NCI-H226 (cell line): ENCODE measurements at places on chromosomes 16 and 17.

- peak; percentile 51 for DNase-seq
These were observed 738 bp upstream of the XPO6 start for GRCh38 chr16:28212532-28212873.

- DNase-seq = no peak
These were observed 29.3 kb downstream of the ALDH3A2 start for GRCh38 chr17:19677736-19678379.

DNA sequence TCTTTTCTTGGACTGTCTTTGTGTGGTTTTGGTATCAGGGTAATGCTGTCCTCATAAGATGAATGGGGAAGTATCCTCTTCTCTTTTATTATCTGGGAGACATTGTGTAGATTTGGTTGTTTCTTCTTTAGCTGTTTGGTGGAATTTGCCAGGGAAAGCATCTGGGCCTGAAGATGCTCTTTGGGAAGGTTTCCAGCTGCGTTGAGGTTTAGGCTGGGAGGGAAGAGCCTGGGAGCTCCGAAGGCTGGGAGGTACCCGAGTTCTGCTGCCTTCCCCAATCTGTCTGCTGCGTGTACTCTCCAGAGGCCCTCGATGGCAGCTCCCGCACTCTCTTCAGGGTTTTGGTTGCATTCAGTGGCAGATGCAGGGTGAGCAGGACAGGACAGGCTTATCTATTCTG lies 25.6 kb upstream of the CRISPLD2 start:
- DNase-seq = no peak

DNA sequence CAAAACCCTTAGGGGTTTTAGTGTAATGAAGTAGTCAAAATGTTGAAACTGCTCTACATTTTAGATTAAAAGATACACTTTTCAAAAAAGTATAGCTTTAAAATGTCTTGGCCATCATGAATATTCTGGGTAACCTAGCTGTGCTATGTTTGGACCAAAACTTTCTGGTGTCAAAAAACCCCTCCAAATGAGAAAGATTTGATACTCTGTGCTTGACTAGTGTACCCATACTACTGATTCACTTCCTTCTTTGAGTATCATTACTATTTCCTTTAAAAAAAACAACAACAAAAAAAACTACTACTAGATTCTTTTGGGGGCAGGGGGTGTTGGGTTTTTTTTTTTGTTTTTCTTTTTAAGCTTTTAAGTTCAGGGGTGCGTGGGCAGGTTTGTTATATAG lies 37.3 kb downstream of the PTRH2 start:
- no peak for DNase-seq

DNA sequence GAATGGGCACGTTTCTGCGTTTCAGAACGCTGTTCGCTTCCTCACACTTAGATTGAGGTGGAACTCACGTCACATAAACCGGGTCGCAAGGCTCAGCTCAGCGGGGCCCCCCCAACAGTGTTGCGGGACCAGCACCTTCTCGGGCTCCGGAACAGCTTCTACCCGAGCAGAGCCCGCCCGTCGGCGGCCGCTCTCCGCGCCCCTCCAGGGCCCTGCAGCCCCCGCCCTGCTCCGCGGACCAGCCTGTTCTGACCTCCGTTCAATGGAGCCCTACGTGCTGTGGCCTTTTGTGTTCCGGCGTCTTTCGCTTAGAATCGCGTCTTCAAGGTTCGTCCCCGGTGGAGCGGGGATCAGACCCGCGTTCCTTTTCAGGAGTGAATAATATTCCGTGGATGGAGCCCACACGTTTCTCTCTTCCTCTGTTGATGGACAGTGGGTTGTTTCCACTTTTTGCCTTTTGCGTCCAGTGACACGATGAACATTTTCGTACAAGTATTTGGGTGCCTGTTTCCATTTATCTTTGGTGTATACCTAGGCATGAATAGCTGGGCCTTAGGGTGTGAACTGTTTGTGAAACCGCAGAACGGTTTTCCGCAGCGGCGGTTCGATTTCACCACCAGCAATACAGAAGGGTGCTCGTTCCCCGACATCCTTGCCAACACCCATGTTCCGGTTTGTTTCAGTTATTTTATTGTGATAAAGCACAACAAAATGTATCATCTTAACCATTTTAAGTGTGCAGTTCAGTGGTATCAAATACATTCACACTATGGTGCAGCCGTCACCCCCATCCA lies 2.3 kb upstream of the SLC22A31 start:
- no peak for DNase-seq

- DNase-seq = no peak
These were observed 168.8 kb downstream of the AATF start for GRCh38 chr17:37117373-37118142.

DNA sequence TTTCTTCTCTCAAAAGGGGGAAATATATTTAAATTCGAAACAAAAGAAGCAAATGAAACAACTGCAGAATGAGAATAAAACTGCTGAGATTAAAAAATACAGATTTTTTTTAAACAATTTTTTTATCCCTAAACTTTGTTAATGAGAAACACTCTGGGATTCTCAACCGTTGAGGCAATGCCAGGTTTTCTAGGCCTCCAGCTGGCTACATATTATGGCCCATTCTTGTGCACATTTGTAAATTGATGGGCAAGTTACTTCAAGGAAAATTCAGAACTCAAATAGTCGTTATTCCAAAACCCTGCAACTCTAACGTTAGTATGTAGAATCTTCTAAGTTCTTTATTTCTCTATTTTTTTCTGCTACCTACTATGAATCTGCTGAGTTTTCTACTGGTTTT lies 239.3 kb upstream of the WSCD1 start:
- DNase-seq = no peak

DNA sequence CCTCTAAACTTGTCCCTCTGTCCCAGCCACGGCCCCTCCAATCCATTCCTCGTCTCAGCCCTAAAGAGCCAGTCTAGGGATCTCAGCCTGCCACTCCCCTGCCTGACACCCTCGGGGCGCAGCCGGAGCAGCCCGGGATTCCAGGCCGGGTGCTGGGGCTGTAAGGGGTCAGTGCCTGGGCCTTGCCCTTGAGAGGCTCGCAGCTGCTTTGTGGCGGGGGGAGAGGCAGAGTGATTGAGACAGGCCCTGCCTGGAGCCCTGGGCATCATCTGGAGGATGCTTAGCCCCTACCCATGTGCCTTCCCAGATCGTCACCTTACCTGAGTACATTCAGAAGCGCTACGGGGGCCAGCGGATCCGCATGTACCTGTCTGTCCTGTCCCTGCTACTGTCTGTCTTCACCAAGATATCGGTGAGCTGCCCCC lies 8.3 kb downstream of the SLC5A10 start:
- DNase-seq = no peak

DNA sequence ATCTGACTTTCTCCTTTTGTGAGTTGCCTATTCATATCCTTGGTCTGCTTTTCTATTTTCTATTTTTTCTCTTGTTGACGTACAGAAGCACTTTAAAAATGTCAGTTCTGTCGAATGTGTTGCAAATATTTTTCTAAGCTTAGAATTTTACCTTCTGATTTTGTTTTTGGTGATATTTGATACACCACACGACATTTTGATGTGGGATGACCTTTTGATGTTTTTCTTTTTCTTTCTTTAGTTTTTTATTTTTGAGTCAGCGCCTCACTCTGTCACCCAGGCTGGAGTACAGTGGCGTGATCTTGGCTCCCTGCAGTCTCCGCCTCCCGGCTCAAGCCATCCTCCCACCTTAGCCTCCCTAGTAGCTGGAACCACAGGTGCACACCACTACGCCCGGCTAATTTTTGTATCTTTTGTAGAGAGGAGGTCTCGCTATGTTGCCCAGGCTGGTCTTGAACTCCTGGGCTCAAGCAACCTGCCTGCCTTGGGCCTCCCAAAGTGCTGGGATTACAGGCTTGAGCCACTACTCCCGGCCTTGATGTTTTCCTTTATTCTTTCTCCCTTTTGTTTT lies 39.6 kb downstream of the WSB1 start:
- DNase-seq = no peak

GRCh38 chr17:70498631-70499030 lies 329.3 kb downstream of the KCNJ2 start:
- no peak for DNase-seq

GRCh38 chr16:88477631-88478519 lies 24.8 kb downstream of the ZFPM1 start:
- DNase-seq = no peak

- DNase-seq = no peak
These were observed 4.4 kb upstream of the MTSS2 start for GRCh38 chr16:70689970-70690891.

- no peak for DNase-seq
These were observed 575.9 kb downstream of the WWOX start for GRCh38 chr16:78675312-78675711.

DNA sequence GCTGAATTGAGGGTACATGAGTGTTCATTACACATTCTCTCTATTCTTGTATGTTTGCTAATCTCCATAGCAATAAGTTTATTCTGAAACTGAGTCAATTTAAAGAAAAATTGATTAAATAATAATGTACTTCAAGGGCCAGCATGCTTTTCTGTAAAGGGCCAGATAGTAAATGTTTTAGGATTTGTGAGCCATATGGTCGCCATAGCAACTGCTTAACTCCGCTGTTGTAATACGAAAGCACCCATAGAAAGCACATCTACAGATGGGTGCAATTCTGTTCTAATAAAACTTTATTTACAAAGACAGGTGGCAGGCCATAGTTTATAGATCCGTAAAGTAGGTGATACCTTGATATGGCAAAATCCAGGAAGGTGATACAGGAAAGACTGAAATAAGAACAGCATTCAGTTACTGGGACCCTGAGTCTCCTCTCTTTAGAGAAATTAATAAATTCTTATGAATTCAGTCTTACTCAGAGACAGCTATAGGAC lies 36.6 kb downstream of the GRIN2A start:
- DNase-seq = no peak

GRCh38 chr17:69473841-69474831 lies 59.6 kb downstream of the MAP2K6 start:
- no peak for DNase-seq

DNA sequence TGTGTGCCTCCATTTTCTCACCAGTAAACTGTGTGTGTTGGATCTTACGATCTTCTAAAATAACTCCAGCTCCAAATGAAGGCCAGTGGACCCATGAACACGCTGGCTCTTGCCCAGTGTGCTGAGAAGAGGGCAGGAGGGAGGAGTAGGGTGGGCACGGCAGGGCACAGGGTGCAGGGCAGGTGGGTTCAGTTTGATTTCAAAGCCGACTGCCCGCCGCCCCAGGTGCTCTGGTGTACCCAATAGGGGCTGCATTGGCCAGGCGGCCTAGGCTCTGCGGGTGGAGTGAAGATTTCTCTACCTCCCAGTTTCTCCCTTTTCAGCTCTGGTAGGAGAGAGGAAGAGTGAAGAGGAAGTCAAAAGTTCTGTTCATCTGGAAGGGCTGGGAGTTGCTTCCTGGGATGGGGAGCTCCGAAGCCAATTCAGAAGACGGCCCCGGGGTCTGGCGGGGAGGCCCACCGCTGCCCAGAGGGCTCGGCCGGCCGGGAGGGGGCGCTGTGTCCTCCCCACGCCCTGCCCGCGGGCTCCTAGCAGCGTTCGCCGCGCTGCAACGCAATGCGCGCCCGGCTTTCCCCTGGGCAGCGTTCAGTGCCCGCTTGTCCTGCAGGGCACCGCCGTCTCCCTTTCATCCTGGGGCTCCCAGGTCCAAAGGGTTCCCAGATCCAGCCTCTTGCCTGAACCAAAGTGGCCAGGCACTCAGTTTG lies 1.1 kb upstream of the CRHR1 start:
- no peak for DNase-seq

GRCh38 chr17:77493238-77493820 lies 352.6 kb downstream of the SEC14L1 start:
- DNase-seq = no peak

DNA sequence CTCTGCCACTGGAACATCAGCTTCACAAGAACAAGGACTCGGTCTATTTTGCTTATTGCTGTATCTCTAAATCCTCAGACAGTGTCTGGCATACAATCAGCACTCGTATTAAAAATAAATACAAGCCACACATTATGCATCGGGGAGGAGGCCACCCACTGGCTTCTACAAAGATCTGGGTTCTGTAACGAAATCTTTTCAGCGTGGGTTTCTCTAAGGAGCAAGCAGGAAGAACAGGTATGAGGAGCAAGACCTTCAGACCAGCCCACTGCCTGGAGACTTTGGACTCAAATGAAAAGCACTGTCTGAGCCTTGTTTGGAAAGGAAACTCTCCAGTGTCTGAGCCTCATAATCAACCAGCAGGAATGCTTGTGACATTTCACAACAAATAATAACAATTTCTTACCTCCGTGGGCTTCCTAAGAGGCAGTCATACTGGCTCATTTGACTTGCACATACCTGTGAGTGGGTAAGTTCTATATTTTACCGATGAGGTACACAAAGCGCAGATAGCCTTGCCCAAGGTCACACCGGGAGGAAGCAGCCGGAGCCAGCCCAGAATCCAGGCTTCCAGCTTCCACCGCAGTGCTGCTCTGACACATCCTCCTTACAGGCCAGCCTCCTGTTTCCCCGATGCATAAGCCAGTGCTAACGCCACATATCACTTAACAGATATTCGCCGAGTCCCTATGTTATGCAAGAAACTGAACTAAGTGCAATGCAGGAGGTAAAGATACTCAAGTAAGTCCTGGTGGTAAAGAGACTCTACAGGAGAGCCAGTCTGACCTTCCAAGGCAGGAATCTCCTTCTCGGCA lies 118.6 kb upstream of the TNRC6C start:
- DNase-seq = no peak

- DNase-seq = no peak
These were observed 44.1 kb upstream of the STH start for GRCh38 chr17:45954914-45955313.

DNA sequence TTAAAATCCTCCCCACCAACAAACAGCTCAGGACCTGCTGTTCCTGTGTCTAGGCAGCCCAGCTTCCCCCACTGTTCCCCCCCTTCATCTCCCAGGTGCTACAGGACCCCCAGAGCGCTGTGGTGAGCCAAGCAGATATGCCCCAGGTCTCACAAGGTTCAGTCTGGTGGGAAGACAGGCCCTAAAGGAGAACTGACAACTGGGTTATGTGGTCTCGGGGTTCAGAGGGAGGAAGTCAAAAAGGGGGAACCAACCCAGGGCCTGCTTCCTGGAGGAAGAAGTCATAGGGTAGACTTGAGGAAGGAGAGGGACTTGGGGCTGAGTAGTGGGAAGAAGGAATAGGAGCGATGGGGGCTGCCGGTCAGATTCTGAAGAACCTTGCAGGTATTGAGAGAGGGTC lies 2.6 kb downstream of the RIPOR1 start:
- no peak for DNase-seq

- DNase-seq = no peak
These were observed 1002.3 kb upstream of the CDH8 start for GRCh38 chr16:63038397-63039106.

- DNase-seq = no peak
These were observed 26.2 kb upstream of the SSTR2 start for GRCh38 chr17:73138541-73139138.

DNA sequence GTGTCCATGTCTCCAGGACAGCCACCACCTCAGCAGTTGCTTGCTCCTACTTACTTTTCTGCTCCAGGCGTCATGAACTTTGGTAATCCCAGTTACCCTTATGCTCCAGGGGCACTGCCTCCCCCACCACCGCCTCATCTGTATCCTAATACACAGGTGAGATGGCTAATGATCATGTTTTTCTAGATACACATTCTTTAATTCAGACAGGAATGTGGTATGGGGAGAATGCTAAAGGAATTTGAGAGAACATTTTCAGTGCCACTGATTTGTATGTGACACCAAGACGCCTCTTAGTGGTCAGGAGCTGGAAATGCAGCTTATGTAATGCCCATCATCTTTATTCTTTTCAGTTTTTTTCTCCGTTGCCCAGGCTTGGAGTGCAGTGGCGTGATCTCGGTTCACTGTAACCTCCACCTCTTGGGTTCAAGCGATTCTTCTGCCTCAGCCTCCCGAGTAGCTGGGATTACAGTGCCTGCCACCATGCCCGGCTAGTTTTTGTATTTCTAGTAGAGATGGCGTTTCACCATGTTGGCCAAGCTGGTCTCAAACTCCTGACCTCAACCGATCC lies 8.9 kb upstream of the RAPGEFL1 start:
- peak; percentile 41 for DNase-seq

- DNase-seq = no peak
These were observed 1.0 kb upstream of the YPEL3 start for GRCh38 chr16:30096862-30097563.
